ENCODE measurements at places on chromosomes 11 and 22.

DNA sequence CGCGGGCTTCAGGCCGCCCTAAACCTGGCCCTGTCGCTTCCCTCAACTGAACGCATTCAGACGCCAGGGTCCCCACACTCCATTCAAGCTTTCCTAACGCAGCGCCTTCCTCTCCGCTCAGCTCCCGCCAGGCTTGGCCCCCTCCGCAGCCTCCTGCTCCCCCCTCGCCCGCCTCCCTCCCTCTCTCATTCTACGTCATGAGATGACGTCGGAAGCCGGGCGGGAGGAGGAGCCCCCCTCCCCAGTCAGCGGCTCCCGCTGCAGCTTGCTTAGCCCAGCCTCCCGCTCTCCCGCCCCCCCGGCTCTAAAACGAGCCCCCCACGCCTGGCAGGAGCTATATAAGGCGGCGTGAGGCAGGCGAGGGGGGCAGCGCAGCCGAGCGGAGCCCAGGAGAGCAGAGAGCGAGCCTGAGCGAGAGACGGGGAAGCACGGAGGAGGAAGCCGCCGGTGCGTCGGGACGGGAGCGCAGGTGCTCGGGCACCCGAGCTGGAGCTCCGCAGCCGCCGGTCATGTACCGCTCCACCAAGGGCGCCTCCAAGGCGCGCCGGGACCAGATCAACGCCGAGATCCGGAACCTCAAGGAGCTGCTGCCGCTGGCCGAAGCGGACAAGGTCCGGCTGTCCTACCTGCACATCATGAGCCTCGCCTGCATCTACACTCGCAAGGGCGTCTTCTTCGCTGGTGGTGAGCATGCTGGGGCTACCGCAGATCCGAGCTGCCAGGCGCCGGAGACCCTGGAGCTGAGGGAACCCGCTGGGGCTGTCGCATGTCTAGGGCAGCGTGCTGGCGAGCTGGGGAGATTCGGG is at the start of gene NPAS4:
NPAS4 (plus strand) TSS at position 365 of the 806 bp plus-strand sequence; CDS start at position 510, 145 bp downstream.
- no peak for DNase-seq

GRCh38 chr11:112651386-112651785 is 309.8 kb upstream of the NCAM1 start:
- DNase-seq, result no peak

DNA sequence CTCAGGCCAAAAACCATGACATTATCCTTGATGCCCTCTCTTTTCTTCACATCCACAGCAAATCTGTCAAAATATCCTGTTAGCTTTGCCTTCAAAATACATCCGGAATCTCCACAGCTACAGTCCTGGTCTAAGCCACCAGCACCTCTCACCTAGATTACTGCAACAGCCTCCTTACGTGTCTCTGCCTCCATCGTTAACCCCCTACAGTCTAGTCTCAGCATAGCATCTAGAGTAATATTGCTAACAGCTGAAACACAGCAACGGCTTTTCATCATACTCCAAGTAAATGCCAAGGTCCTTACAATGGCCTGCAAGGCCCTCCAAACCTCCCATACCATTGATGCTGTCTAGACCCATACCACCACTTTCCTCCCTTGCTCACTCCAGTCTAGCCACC is 4.4 kb downstream of the TSG101 start:
- no peak for DNase-seq

- no peak for DNase-seq
Observed at GRCh38 chr11:76152741-76153570, 53.3 kb downstream of the WNT11 start.

DNA sequence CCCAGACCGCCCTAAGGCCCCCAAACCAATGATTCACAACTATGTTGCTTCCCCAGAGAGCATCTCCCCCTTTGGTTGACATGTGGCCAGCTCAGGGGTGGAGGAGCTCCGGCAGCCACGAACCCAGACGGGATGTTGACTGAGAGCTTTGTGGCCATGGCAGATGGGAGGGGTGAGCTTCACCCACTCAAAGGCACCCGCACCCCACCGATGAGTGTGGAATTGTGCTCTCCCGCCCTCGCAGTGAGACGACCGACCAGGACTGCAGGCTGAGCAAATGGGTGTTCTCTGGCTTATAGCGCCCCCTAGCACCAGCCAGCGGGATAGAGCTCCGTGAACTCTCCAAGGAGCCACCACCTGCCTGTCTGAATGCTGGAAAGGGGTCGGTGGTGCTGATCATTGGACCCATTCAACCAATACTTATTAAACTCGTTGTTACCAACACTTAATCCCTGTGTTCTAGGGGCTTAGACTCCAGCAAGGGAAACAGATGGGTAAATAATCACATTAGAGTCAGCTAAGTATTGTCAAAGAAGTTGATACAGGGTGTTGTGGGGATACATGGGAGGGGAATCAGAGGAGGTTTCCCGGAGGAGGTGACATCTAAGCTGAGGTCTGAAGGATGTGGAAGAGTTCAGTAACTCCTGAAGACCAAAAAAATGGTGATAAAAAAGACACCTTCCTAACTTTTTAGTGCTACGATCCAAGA is 4.5 kb upstream of the TIMP3 start:
- DNase-seq, result peak; percentile 2

DNA sequence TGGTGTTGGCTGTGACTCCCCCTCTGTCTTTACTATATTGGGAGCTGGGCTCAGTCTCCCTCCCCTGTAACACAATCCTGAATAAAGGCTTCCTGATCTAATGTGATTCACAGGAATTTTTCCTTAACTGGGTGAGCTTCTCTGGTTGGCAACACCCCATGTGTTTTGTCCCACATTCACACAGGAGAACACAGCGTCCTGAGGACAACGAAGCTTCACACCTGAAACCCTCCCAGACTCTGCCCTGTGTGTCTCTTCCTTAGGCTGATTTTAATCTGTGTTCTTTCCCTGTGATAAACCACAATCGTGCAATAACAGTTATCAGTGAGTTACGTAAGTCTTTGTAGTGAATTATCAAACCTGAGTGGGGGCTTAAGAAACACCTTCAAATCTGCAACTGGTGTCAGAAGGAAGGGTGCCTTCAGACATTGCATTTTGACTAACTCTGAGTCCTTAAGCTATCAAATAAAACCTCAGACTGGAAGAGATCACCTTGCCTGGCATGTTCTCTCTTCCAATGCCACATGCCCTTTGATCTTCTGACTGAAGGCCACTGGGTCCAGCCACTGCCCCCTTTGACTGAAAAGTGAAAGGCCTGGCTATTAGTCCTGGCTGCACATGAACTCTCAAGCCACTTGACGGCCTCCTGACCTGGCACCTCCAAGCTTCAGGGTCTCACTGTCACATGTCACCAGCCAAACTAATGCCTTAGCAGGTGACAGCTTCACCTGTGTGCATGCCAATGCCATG is 17.3 kb downstream of the APOL3 start:
- DNase-seq, result no peak

DNA sequence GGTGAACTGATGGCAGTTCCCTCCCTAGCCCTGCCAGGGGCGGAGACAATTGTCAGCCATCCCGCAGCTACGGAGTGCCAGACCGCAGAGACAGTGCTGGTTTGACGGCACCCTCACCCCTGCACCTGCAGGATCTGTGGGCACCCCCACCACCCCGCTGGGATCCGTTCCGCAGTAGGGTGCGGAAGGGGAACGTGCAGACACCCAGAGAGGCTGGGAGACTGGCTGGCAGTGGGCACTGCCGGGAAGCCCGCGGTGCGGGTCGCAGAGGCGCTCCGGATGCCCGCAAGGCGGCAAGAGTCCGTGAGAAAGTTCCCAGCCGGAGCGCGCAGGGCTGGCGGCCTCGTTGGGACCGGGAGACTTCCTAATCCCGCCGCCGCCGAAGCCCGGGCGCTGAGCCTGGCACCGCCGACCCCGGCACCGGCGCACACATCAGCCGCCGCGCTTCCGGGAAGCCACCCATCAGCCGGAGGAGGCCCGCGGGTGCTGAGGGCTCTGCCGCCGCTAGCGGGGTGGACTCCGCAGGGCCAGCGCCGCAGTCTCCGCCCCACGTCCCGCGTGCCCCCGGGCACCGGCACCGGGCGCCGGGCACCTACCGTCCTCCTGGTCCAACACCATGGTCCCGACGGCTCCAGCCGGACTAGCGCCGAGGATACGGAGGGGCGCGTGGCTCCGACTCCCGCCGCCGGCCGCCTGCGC is 4.3 kb upstream of the LMO1 start:
- no peak for DNase-seq

GRCh38 chr11:64924910-64925284 is 408 bp downstream of the PPP2R5B start:
- DNase-seq, result no peak

Measured in stimulated activated CD8-positive, alpha-beta memory T cell treated with anti-CD3 and anti-CD28 coated beads, Interleukin-7, amount 100 ng/mL, for 1 hour (primary cell).